Activated T-helper 1 cell treated with anti-CD3 and anti-CD28 coated beads, Interleukin-2, amount 50 U/mL, for 16 hours (primary cell): ENCODE measurements at places on chromosomes 12 and 14.

DNA sequence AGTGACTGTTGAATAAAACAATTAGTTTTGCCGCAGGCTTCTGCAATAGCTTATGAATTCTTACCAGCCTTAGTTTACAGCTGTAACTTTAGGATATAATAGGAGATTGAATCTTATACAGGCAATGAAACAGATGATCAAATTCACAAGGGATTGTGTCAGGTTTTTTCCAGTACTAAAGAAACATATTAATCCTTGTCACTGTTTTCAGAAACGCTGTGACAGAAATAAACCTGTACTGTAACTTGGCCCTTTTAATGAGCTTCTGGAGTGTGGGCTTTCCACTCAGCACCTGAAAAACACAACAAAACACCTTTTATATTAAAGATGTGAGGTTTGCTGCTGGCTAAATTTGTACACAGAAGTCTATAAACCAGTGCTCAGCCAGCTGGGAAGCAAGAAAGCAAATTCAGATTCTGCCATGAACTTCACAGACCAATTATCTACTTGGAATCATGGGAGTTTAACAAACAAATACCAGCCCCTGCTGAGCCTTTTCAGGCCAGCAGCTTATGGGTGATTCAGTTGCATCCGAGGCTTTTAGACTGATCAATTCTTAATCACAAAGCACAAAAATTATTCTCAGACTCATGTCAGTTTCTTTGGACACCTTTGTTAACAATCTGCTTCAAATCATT is 109.5 kb downstream of the FOXG1 start:
- DNase-seq: no peak

DNA sequence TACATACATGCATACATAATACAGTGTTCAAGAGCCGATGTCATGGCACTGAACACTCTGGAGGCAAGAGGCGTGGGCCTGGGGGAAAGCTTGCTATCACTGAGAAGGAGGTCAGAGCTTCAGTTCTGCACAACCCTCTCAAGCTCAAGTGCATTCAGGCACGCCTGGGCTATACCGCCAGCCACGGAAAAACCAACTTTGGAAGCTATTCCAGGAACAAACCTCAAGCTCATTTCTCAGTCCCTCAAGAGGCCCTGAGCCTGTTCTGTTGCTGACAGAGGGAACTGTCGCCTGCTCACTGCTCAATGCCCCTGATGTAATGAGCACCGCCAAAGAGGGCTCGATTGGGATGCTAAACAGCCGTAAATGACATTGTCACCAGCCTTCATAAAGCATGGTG is 9.2 kb downstream of the NOS1 start:
- DNase-seq: no peak

- no peak for DNase-seq
These were observed 27.7 kb downstream of the JKAMP start for GRCh38 chr14:59511916-59512575.

GRCh38 chr14:95935228-95935822 is 58.7 kb downstream of the TUNAR start:
- no peak for DNase-seq

DNA sequence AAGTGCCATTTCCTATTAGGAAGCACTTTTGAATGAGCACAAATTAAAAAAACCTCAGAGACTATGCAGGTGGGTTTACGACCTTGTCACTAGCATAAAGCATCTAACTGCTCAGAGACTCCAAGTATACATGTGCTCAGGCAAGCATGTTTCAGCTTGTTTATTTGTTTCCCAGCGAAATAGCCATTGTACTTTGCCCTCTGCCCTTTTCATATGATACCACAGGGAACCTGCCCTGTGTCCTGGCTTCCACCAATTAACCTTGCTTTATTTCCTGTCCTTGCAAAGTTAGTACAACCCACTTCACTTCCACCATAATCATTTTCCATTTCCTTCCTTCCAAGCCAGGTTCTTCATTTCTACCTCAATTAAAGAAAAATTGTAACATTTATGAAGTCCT is 194.9 kb downstream of the DUSP6 start:
- no peak for DNase-seq

DNA sequence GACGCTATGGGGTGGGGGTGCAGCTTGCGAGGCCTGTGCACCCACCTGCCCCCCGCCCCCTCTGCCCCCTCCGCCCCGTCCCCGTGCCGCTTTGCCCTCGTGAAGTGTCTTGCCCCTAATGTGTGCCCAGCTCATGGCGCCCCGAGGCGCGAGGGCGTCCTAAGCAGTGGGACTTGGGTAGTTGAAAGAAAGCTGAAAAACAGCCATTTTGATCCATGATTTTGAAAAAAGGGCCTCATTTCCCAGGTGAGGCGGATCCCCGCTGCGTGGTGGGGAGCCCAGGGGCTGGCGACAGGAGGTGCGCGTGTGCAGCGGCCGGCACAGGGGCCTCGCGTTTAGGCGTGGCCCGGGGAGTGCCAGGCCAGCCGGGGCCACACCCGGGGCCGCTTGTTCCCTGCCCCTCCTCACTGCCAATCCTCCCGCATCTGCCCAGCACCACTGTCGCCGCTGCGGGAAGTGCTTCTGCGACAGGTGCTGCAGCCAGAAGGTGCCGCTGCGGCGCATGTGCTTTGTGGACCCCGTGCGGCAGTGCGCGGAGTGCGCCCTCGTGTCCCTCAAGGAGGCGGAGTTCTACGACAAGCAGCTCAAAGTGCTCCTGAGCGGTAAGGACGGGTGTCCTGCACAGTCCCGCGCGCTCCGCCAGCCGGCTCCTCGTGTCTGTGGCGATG is 11.8 kb downstream of the ZFYVE21 start:
- no peak for DNase-seq

GRCh38 chr12:94336211-94336925 is 123.3 kb downstream of the CEP83 start:
- no peak for DNase-seq

DNA sequence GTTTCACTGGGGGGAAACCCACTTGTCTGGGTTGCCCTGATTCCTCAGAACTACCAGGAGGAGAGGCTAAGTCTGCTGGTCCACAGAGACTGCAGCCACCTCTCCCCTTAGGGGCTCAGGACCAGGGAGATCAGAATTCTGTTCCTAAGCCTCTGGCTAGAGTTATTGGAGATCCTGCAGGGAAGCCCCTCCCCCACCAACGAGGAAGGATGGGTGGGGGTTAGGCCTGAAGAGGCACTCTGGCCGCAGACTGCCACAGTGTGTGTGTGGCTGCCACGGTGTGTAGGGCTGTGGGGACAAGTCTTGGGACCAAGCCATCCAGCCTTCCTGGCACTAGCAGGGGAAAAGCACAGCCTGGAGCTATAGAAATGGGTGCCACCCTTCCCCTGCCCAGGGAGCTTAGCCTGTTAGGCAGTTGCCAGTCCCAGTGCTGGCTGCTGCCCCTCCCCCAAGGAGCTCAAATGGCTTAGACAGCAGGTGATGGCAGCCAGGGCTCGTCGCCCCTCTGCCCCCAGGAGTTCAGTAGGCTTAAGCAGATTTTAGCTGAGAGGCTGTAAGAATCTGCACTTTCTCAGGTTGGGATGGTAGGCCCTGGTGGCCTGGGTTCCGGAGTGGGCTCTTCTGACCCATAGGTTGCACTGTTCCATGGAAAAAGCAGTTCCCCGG is 107.7 kb downstream of the ERGIC2 start:
- no peak for DNase-seq

GRCh38 chr12:79818856-79819255 is 116.0 kb downstream of the PPP1R12A start:
- DNase-seq: no peak

- DNase-seq: no peak
These were observed 150.3 kb downstream of the FOXN3 start for GRCh38 chr14:89266754-89267153.

- no peak for DNase-seq
These were observed 117.2 kb upstream of the DIO3 start for GRCh38 chr14:101444116-101444515.

GRCh38 chr14:98798099-98798498 is 473.9 kb downstream of the BCL11B start:
- no peak for DNase-seq

- no peak for DNase-seq
These were observed 14.7 kb downstream of the RHOF start for GRCh38 chr12:121778567-121779421.

GRCh38 chr14:95211721-95212504 is 54.6 kb upstream of the DICER1 start:
- DNase-seq: no peak

DNA sequence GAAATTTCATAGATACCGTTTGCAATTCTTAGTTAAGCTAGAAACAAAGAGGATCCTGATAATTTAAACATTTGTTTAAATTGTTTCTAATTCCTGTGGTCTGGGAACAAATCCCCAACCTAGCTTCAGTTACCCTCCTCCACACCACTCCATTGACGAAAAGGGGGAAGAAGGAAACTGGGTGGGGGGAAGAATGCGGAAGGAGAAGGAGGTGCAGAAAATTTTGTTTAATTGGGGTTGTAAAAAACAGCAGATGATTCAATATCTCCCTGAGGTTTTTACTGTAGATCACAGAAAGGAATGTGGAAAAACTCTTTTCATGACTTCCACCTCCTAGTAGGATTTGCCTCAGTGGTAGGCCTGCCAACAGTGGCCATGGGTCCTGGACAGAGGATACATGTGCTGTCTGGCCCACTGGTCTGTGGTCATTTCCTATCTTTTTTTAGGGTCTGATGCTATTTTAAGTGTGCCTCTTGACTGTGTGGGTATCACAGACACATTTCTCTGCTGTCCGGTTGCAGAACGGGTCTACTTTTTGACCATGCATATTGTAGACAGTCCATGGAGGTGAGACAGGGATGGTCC is 122.9 kb upstream of the PCED1B start:
- no peak for DNase-seq

DNA sequence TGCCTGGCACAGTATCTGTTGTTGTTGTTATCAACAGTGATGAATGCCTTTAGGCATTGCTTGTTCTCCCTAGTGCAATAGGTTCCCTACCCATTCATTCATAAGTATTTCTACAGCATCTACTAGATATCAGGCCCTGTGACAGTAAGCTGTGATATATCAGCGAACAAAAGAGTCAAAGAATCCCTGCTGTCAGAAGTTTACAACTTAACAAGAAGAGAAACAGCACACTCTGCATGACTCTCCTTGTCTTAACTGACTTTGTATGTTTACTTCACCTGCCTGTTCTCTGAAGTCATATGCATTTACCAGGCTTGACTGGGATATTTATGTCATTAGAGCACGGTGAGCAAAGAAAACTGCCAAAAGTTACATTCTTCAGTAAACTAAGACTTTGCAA is 452.2 kb upstream of the RPL10L start:
- DNase-seq: no peak

- DNase-seq: no peak
These were observed 8.5 kb upstream of the LTBP2 start for GRCh38 chr14:74620497-74620921.

- DNase-seq: no peak
These were observed 177.6 kb downstream of the PDZRN4 start for GRCh38 chr12:41365653-41366171.

DNA sequence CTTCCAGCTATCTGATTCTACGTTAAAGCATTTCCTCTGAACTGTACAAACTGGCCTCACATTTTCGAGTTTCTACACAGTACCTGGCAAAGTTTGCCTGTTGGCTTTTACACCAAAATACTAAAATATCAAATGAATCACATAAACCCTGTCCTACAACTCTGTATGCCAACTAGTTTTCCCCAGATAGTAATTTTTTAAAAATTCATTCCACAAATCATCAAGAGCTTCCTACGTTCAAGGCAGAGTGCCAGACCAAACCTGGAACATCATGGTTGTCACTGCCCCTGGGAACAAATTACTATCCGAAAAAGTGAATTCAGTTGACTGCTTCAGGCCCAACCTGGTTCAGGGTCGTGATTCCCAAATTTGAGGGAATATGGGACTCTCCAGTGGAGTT is 2.1 kb downstream of the TMEM30B start:
- DNase-seq: no peak

- DNase-seq: no peak
These were observed 201.8 kb upstream of the CCDC196 start for GRCh38 chr14:66284346-66284745.

GRCh38 chr14:80387563-80387981 is 176.3 kb upstream of the DIO2 start:
- no peak for DNase-seq

- DNase-seq: no peak
These were observed 44.5 kb downstream of the ALKBH1 start for GRCh38 chr14:77663293-77663692.

GRCh38 chr14:102811254-102811963 is 34.2 kb downstream of the TRAF3 start:
- DNase-seq: no peak

- no peak for DNase-seq
These were observed 441.8 kb downstream of the NRXN3 start for GRCh38 chr14:78611796-78612571.

- no peak for DNase-seq
These were observed 581 bp downstream of the CD69 start for GRCh38 chr12:9760120-9760519.

GRCh38 chr12:3681595-3682061 is 71.3 kb downstream of the CRACR2A start:
- no peak for DNase-seq

DNA sequence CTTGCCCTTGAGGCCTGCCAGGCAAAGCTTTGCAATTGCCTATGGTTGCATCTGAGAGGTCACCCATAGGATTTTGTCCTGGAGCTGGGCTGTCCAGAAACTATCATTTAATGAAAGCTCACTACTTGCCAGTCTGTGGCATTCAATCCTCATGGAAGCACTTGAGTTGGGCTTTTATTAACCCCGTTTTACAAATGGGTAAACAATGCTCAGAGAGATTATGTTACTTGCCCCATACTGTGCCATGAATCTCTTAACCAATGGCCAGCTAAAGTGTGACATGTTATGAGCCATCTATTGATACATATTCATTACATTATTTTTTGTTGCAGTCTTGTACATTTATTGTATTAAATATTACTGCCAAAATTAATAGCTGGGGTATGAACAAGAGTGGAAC is 35.9 kb downstream of the PDZRN4 start:
- no peak for DNase-seq

DNA sequence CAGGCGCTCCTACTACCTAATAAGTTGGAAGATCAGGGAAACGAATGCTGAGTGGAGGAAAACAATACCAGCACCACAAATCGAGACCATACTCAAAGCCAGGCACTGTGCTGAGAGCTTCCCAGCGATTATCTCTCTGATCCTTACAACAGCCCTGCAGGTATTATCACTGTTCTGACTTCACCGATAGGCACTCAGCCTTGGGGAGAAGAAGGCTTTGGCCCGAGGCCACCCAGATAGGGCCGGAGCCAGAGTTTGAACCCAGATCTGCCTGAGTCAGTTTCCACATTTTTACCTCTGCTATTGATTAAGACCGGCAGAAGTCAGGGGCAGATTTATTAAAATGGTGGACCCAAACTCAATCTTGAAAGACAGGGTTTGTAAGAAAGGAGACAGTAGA is 4.9 kb downstream of the SVOP start:
- no peak for DNase-seq
